CD4-positive, alpha-beta T cell treated with Interleukin-21 for 1 hour (primary cell): ENCODE measurements at places on chromosomes 1 and 21.
A peak's percentile ranks its signal among the peaks of the same experiment; 100 is the strongest.

DNA sequence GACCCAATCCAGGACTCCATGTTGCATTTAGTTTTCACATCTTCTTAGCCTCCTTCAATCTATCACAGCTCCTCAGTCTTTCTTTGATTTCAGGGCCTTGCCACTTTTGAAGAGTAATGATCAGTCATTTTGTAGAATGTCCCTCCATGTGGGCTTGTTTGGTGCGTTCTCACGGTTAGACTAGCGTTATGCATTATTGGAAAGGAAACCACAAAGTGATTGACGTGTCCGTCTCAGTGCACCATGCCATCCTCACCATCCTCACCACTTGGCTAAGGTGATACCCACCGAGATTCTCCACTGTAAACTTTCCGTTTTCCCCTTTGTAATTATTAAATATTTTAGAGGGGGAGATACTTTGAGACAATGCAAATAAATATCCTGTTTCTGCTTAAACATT lies 59.6 kb upstream of the OLIG2 start:
- DNase-seq, result peak; percentile 12

- no peak for DNase-seq
Measured at GRCh38 chr1:66489151-66489550, 44.8 kb upstream of the SGIP1 start.

DNA sequence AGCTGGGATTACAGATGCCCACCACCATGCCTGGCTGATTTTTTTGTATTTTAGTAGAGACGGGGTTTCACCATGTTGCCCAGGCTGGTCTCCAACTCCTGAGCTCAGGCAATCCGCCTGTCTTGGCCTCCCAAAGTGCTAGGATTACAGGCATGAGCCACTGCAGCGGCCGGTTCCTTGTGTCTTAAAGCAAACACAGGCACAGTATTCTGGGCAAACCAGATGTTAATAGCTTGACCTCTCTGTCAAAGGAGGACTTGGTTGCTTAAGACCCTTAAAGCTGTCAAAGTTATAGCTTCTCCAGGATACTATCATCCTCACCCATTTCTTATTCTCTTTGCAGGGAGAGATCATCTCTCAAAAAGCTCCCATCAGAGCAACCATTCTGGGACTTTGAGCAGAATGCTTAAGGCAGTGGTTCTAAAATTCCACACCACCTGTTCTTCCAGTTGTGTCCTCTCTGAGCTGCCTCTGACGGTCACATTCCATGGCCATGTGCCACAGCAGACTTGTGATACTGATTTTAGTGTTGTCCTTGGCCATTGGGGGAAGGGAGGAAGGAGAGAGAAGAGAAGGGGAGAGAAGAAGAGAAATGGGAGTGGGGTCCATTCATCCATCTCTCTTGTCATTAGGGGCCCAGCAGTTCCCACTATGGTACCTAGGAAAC lies 81.8 kb downstream of the PBX1 start:
- DNase-seq, result no peak

- no peak for DNase-seq
Measured at GRCh38 chr1:77024500-77024899, 157.2 kb downstream of the ST6GALNAC5 start.

DNA sequence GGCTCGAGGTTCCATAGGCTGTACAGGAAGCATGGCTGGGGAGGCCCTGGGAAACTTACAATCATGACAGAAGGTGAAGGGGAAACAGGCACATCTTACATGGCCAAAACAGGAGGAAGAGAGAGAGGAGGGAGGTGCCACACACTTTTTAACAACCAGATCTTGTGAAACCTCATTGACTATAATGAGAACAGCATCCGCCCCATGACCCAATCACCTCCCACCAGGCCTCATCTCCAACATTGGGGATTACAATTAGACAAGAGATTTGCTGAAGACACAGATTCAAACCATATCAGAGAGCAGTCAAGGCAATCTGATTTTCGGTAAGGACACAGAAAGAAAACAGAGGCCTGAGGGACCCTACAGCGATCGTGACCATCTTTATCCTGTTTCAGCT lies 41.7 kb downstream of the TNFRSF9 start:
- peak; percentile 16 for DNase-seq

GRCh38 chr1:157969697-157970485 lies 23.6 kb upstream of the KIRREL1 start:
- no peak for DNase-seq

DNA sequence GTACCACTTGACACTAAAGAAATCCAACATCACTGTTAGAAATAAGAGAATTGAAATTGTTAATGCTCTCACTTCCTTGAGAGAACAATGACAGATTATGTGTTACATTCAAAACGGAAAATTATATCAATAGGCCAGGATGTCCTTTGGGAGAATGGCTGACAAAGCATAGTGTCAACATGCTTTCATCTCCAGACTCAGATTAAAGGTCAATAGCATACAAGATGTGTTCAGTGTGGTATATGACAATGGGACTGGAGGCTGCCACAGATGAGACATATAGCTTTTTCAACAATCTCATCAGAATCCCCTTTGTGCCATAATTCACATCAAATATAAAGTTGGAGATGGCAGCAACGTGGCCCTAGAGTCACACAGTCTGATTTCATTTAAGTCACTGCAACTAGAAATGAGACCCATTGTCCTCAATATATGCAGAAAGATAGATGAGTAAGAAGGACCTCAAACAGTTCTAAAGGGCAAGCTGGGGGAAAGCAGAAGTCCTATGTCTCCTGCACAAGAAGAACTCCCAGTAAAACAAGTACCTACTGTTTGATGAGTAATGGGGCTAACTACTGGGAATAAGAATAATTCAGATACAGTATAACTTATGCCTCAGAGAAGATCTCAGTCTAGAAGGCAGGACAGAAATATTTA lies 327.9 kb downstream of the TTLL7 start:
- no peak for DNase-seq

GRCh38 chr1:232921381-232921780 lies 29.0 kb upstream of the NTPCR start:
- DNase-seq, result no peak

- peak; percentile 57 for DNase-seq
Measured at GRCh38 chr1:38009088-38009840, 3.3 kb upstream of the UTP11 start.

- DNase-seq, result no peak
Measured at GRCh38 chr1:75426688-75427087, 184.2 kb downstream of the SLC44A5 start.

GRCh38 chr1:21668232-21668950 lies 766 bp downstream of the RAP1GAP start:
- no peak for DNase-seq

DNA sequence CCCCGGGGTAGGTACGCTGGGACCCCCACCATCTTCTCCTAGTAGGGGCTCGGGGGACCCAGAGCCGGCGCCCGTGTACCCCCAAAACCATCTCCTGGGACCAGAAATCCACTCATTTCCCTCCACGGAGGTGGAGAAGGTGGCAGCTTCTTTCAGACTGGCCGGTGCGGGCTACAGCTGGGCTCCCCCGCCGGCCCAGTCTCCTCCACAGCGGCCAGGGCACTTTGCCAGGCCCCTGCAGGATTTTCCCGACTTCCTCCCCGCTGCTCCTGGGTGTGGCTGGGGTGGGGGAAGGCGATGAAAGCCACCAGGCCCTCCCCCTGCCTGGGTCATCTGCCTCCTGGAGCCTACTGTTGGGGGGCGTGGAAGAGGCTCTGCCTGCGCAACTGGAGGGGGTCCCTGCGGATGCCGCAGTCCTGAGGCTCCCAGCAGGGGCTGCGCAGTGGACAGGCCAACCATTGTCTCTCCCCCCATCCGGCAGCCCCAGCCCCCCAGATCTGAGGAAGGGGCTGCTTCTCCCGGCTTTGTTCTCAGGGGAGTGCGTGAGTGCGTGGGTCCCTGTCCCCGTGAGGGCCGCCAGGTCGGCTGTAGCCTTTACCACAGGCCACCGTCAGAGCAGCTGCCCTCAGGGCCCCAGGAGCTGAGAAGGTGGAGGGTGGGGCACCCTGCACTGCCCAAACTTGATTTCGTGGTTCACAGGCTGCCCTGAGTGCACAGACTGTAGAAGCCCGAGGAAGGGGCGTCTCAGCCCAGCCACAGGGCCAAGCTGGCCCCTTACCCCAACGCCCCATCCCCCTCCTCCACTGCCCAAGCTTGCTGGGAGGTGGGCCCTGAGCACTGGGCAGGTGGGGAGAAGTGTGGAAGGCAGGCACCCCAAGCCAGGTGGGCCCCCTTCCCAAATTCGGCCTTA lies 1.3 kb downstream of the AGRN start:
- no peak for DNase-seq

- no peak for DNase-seq
Measured at GRCh38 chr21:36806103-36806502, 107.2 kb downstream of the SIM2 start.

DNA sequence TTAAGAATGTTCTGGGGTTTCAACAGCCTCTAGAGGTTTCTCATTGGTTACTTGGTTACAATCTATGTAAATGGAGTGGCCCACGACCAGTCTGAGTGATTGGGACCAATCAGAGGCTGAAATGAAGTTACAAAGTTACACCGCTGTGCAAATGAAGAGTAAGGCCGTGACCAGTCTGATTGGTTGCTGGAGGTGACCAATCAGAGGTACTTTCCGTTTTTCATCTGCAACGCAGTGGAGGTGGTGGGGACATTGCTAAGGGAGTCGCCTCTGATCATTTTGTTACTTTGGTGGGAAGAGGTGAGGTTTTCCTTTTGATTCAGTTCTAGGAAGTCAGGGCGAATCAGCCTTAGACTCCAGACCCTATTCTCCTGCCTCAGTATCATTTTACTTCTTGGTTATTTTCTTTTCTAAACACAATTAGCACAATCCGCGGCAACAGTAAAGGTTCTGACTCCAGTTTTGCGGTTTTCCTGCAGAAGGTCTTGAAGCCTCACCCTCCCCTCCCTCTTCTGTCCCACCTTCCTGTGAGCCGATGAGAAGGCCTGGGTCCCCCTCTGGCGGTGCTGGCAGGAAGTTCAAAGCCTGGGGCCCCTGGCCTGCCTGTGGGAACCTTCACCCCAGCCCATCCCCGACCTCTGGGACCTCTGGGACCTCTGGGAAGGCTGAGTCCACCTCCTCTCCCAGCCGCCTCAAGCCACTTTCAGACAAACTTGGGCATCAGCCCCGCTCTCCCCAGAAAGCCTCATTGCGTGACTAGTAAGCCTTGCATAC lies 38.7 kb upstream of the TTC34 start:
- peak; percentile 77 for DNase-seq

DNA sequence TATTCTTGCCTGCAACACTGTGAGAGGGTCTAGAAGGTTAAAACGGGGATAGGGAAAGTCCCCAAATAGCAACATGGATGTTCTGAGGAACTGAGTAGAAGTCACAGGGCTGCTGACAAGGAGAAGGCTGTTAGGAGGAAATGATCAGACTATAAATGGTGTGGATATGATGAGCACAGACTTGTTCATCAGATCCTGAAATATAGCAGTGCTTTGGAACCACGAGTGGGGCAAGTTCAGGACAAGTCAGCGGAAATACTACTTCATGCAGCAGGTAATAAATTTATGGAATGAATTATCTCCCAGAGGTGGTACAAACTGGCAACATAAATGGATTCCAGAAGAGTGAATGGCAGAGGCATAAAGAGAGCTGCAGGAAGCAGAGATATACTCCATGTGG lies 3.2 kb upstream of the KIAA0040 start:
- no peak for DNase-seq

GRCh38 chr1:192418552-192419285 lies 101.9 kb downstream of the RGS21 start:
- DNase-seq, result no peak

GRCh38 chr1:226044514-226045101 lies 17.9 kb upstream of the H3-3A start:
- DNase-seq, result no peak

DNA sequence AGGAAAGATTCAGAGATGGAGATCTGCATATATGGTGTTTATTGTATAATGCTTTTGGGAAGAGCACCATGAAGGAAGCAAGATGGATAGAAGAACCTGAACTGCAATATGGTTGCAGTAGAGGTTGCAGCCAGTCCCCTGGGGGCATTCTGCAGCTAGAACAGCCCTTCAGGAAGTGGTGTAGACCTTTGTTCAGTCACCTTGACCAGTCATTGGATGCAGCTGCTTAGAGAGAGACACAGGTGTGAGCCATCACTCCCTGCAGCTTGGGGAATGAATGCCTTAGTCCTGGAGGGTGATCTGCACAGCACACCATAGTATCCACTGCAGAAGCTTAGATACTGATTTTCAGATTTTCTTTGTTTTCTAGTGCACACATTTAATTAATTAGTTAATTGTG lies 42.3 kb downstream of the NEK7 start:
- DNase-seq, result no peak

DNA sequence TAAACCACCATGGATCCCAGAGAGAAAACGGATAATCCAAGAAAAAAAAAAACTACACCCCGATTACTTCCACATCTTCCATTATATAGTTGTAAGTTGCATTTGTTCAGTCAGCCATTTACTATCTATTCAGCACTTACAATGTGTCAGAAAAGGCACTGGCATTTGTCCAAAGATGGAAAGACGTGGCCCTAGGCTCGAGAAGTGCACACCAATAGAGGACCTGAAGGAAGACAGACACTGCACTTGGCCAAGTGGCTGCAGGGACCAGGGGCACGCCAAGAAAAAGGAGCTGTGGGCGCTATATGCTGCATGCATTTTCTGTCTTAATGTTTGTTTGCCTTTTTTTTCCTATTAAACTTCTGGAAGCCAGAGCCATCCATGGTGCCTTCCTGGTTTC lies 45.2 kb upstream of the LYST start:
- DNase-seq, result no peak

- no peak for DNase-seq
Measured at GRCh38 chr1:177632923-177633615, 336.8 kb downstream of the SEC16B start.

GRCh38 chr1:164560121-164560541 lies 1.1 kb downstream of the PBX1 start:
- no peak for DNase-seq

DNA sequence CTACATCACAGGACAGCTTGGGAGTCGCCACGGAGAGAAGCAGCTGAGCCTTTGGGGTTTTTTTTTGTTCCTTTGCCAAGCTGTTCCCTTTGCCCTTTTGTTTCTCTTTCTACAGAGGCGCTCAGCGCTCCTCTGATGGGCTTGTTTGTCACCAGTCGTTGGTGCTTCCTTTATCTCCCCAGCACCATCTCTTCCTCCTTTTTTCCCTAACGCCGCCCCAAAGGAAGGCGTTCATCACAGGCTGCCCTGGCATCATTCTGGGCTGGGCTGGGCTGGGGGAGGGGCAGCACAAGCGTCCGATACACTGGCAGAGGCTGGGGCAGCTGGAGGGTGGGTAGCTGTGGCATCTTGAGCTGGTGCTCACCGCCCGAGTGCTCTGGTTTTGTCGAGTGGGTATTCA lies 10.5 kb downstream of the IGSF21 start:
- DNase-seq, result no peak

DNA sequence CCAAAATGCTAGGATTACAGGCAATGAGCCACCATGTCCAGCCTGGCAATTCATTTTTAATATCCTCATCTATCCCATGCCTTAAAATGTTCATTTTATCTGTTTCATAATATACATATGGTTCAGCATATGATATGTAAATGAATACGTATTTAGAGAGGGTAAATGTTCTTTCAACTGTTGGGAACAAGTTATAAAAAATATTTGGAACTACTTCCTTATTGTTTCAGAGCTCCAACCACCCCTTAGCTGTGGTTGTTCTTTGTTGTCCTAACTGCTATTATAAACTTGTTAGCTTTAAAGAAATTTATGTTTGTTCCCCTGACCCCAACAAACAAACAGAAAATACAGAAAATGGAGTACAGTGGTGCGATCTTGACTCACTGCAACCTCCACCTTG lies 14.5 kb downstream of the MCOLN2 start:
- DNase-seq, result no peak

- DNase-seq, result no peak
Measured at GRCh38 chr1:116298746-116299145, 74.3 kb upstream of the ATP1A1 start.

- no peak for DNase-seq
Measured at GRCh38 chr1:178693366-178693765, 31.7 kb upstream of the RALGPS2 start.
